ENCODE measurements at places on chromosomes 7 and 10.

- DNase-seq: no peak
Observed at GRCh38 chr10:24553051-24553612, 170.6 kb downstream of the ARHGAP21 start.

DNA sequence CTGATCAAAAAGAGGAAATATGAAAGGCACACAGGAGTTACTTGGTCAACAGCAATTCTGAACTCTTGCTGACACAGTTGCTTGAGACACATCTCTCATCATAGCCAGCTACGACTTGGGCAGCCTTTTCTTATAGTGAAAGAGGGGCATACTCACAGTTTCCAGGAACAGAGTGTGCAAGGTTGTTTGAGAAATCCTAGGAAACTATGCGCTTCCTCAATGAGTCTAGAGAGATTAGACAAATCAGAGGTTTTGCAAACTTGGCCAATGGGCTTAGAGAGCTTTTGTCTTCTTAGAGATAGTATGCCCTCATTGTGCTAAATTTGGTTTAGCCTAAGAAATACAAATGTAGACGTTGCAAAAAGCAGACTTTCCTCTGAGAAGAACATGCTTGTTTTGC, 370.4 kb downstream of the HGF start:
- no peak for DNase-seq

- DNase-seq: no peak
Observed at GRCh38 chr10:44393051-44393630, 8.2 kb upstream of the CXCL12 start.

DNA sequence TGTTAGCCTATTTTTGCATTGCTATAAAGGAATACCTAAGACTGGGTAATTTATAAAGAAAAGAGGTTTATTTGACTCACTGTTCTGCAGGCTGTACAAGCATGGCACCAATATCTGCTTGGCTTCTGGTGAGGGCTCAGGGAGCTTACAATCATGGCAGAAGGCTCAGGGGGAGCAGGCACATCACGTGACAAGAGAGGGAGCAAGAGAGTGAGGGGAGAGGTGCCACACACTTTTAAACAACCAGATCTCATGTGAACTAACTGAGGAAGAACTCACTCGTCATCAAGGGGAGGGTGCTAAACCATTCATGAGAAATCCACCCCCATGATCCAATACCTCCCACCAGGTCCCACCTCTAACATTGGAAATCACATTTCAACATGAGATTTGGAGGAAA, 73.9 kb upstream of the ADCY1 start:
- DNase-seq: no peak

- no peak for DNase-seq
Observed at GRCh38 chr7:97973206-97973658, 16.8 kb downstream of the OCM2 start.

DNA sequence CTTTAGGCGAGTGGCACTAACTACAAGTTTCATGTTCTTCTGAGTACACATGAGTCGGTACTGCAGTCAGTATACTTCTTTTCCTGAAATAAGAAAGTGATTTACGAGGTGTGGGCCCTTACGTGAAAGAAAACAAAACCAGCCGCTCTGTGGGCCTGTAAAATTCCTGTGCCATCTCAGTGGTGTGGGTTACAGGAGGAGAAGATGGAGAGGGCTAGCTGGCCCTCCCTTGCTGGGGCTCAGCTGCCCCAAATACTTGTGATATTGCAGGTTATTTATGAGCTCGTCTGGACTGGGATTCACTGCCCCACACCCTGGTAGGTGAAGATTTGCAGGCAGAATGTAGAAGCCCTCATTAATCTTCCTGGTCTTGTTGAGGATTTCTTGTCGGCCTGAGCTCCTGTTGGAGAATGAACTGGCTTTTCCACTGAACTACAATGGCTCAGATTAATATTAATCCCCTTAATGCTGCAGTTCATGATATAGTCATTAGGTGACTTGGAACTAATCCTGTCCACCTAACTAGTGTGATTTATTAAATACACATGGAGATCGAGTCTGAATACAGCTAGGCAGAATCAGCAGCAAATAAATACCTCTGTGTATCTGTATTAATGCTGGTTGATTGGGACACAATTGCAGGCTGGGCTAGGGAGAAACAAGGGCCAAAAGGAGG, 68.0 kb downstream of the GBF1 start:
- DNase-seq: no peak

- no peak for DNase-seq
Observed at GRCh38 chr7:37032258-37032601, 307.9 kb upstream of the AOAH start.

GRCh38 chr7:158547817-158548216, 39.8 kb downstream of the PTPRN2 start:
- DNase-seq: no peak

DNA sequence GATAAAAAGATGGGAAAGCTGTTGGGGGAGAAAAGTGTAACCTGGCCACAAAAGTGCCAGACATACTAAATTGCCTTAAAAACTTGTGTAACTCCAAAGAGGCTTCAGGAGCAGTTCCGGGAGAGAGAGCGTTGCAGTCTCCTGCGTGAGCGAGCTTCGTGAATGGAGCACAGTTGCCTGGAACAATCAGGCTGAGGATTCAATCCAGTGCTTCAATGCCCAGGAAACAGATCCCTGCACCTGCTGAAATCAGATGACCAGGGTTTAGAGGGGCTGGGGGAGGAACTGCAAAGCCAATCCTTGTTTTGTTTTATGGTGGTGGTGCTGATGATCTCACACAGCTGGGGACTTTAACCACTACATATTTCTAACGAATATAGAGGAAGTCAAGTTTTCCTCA, 398.3 kb downstream of the DPP6 start:
- DNase-seq: no peak

GRCh38 chr7:71746006-71746405, 614.1 kb downstream of the GALNT17 start:
- no peak for DNase-seq

- DNase-seq: no peak
Observed at GRCh38 chr10:86223256-86223655, 143.3 kb downstream of the GRID1 start.

GRCh38 chr7:71785216-71785615, 626.9 kb downstream of the CALN1 start:
- DNase-seq: no peak

- DNase-seq: no peak
Observed at GRCh38 chr10:21402606-21403083, 122.8 kb downstream of the SKIDA1 start.

DNA sequence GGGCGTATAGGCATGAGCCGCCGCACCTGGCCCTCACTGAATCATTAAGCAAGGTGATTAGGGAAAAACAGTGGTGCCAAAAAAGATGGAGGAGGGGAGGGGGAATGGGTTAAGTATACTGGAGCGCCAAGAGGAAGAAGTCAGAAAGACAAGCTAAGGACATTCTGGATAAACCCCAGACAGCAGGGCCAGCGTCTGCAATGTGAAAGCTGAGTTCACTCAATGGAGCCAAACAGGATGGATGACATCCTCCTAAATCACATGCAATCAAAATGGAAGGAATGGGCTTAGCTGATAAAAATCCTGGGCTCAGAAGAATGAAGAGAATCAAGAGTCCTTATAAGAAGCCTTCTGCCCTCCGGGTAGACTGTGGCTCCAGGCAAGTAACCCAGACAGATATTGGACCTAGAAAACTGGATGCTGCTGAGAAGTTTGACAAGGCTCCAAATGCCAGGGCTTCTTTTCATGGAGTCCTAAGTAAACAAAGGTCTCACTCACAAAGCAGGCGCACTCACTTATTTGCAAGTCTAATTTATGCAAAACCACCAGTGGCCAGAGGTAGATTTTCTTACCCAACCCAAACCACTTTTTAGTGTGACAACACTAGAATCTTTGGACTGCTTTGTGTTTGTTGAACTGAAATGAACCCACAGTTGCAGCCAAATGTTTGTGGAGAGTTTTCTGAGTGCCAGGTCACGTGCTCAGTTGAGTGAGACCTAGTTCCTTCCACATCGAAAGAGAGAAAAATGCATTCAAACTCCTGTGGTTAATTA, 519.1 kb upstream of the AUTS2 start:
- DNase-seq: no peak

- DNase-seq: no peak
Observed at GRCh38 chr7:148852272-148852671, 31.8 kb downstream of the EZH2 start.

DNA sequence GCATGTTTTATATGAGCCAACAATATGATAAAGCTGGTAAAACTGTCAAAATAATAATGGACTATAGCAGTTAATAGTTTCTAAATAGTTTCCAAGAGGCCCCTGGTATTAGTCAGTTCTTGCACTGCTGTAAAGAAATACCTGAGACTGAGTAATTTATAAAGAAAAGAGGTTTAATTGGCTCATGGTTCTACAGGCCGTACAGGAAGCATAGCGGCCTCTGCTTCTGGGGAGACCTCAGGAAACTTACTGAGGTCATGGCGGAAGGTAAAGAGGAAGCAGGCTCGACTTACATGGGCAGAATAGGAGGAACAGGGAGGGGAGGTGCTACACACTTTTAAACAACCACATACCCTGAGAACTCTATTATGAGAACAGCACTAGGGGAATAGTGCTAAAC, 104.6 kb downstream of the PPP1R9A start:
- DNase-seq: no peak

- no peak for DNase-seq
Observed at GRCh38 chr7:101952355-101953247, 135.2 kb downstream of the CUX1 start.

GRCh38 chr10:70302292-70302691, 18.5 kb upstream of the NPFFR1 start:
- no peak for DNase-seq

DNA sequence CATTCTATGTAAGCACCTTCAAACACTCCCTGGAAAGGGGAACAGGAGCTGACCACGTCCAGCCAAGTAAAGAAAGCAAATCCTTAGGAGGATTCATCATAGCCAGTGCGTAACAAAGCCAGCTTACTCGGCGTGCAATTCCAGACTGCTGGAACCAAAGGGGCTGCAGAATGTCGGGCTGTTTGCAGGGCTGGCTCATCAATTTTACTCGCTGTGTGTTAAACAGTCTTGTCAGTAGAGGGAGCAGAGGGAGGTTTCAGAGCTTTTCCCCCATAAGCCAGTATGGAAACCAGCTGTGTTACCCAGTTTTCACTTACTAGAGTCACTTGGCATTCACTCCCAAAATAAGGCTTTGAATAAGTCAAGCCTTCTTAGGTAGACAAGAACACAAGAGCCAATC, 127.1 kb downstream of the KMT2E start:
- DNase-seq: no peak

DNA sequence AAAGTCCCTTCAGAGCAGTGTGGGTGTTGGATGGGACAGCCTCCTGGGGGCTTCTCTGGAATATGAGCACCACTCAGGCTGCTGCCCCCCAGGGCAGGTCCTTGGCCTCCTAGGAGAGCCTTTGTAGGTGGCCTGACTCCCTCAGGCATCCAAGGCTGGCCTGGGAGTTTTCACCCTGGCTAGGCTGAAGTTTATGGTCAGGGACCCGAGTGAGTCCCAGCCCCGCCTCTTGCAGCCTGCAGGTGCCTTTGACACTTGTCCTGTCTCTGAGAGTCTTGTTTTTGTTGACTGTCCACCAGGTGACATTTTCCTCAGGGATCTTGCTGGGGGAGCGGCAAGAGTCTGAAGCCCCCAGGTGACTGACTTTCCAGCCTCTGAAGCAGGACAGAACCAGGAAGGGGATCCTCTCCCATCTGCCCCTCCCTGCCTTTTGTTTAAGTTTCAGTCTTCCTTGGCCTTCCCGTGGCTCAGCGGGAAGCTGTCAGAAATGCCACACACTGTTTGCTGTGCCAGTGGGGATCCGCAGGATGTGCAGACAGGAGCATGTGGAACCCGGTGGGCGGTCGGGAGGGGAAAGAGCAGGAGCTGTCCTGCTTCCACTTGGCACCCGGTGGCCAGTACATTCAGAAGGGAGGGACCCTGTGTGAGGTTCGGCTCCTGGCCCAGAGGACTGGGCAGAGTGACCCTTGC, 59.5 kb downstream of the LRRC18 start:
- no peak for DNase-seq
